Activated T-cell treated with anti-CD3 and anti-CD28 coated beads, Interleukin-2, amount 50 U/mL, for 72 hours (primary cell): ENCODE measurements at places on chromosomes 5 and 9. TPM values are rescaled to one million over a fixed set of nuclear protein-coding genes. Genes with fewer than 3 reads are reported as not detected.

GRCh38 chr5:34555699-34556508, 100.2 kb upstream of the RAI14 start:
- H3K4me1 ChIP-seq, result no peaks in the 10 kb centered on the region
- no peak overlapping the region for H3K4me3 ChIP-seq
- H3K36me3 ChIP-seq, result no peaks in the 10 kb centered on the region
- no peak overlapping the region for H3K27ac ChIP-seq
- H3K27me3 ChIP-seq, result peaks cover 7% of the 10 kb centered on the region

Gene CCL28
- 15.0 TPM for total RNA-seq

DNA sequence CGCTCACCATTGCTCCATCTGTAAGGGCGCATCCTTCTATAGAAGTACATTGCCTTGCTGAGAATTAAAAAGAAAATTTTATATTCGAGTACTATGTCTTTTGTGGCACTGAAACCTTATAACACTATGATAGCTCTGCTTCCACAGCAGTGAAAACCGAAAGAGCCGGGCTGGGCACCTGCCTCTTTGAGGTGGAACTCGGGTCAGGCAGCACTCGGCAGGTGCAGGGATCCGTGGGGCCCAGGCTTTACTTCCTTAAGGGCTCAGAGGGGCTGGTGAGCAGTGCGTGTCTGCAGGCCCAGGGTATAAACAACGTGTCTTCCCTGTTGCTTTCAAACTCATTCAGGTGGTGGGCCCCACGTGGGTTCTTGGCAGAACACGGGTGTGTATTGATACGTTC, 69.9 kb downstream of the OTULIN start:
- H3K27me3 ChIP-seq, result no peaks in the 10 kb centered on the region
- no peak for DNase-seq
- H3K4me1 ChIP-seq, result no peaks in the 10 kb centered on the region

GRCh38 chr5:152532714-152533113, 127.6 kb upstream of the NMUR2 start:
- H3K4me1 ChIP-seq, result peaks cover under 1% of the 10 kb centered on the region
- H3K4me3 ChIP-seq, result no peak overlapping the region
- no peak for DNase-seq
- no peak overlapping the region for H3K27ac ChIP-seq

DNA sequence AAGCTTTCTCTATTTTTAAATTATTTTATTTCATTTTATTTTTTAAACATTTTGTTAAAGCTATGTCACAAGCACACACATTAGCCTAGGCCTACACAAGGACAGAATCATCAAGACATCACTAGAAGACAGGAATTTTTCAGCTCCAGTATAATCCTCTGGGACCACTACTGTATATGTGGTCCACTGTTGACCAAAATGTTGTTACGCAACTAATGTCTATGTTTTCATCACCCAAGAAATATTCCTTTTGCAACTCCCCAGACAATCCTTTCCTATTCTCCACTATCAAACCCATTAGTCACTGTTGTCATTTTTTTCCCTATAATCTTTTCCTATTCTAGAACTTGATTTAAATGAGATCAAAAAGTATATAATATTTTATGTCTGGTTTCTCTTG, 2371.7 kb upstream of the C9orf72 start:
- DNase-seq, result no peak
- no peak overlapping the region for H3K4me3 ChIP-seq
- no peaks in the 10 kb centered on the region for H3K4me1 ChIP-seq
- H3K27ac ChIP-seq, result no peak overlapping the region
- H3K27me3 ChIP-seq, result no peaks in the 10 kb centered on the region
- no peaks in the 10 kb centered on the region for H3K36me3 ChIP-seq

Gene SVEP1
- total RNA-seq, result not detected

Gene LRRC19
- not detected for total RNA-seq

- no peak overlapping the region for H3K4me3 ChIP-seq
- H3K4me1 ChIP-seq, result no peaks in the 10 kb centered on the region
- no peaks in the 10 kb centered on the region for H3K27me3 ChIP-seq
- H3K27ac ChIP-seq, result no peak overlapping the region
Observed at GRCh38 chr9:77417566-77417965, 230.6 kb downstream of the GNA14 start.

DNA sequence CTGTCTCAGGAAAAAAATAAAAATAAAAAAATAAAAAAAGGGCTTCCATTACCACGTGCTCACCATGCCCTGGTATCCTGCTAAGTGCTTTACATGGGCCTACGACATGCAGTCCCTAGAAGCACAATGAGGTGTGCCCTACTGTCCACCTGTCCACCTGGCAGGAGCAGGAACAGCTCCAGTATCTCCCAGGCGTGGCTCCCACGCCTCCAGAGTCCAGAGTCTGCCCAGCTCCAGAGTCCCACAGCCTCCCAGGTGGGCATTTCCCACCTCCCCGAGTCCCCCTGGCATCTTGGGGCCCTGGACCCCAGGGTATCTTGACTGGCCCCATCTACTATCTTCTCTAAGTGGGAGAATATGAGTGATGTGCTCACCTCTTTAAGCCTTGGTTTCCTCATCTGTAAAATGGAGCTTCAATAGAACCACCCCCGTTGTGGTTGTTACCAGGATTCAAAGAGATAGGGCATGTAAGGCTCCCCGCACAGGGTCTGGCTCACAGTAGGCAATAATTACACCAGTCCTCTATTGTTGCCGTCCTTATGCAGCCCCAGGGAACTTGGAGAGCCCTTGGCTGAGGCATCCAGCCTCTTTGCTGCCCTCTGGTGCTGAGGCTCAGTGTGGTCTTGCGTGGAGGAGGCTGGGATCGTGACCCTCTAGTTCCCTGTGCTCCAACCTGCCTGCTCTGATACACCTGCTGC, 8.9 kb downstream of the CXCL14 start:
- peak; percentile 10 for DNase-seq
- H3K36me3 ChIP-seq, result no peaks in the 10 kb centered on the region
- H3K4me3 ChIP-seq, result no peak overlapping the region
- no peaks in the 10 kb centered on the region for H3K27me3 ChIP-seq
- no peaks in the 10 kb centered on the region for H3K4me1 ChIP-seq

GRCh38 chr9:127149463-127150390, 27.3 kb upstream of the ANGPTL2 start:
- H3K4me1 ChIP-seq, result peaks cover 7% of the 10 kb centered on the region
- no peak for DNase-seq

- no peak overlapping the region for H3K4me3 ChIP-seq
- no peaks in the 10 kb centered on the region for H3K27me3 ChIP-seq
- no peak for DNase-seq
- peak overlapping the region; percentile 64 for H3K27ac ChIP-seq
Observed at GRCh38 chr5:177109810-177110209, 23.1 kb downstream of the FGFR4 start.

DNA sequence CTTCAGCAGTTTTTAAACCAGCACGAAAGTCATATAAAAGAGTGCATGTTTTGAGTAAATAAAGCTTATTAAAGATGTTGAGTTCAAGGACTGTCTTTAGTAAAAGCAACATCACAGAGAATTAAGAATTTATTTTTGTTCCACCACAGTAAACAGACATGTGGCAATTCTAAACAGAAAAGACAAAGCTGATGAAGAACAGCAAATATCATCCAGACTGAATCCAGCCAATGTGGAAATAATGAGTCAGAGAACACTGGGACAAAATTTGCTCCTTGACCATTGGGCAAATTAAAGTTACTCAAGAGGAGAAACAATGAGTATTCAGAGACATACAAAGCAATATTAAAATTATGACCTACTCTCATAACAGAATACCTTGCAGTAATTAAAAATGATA, 28.8 kb downstream of the OR2K2 start:
- no peak overlapping the region for H3K27ac ChIP-seq
- no peaks in the 10 kb centered on the region for H3K4me1 ChIP-seq
- H3K36me3 ChIP-seq, result no peaks in the 10 kb centered on the region
- peaks cover 18% of the 10 kb centered on the region for H3K27me3 ChIP-seq

DNA sequence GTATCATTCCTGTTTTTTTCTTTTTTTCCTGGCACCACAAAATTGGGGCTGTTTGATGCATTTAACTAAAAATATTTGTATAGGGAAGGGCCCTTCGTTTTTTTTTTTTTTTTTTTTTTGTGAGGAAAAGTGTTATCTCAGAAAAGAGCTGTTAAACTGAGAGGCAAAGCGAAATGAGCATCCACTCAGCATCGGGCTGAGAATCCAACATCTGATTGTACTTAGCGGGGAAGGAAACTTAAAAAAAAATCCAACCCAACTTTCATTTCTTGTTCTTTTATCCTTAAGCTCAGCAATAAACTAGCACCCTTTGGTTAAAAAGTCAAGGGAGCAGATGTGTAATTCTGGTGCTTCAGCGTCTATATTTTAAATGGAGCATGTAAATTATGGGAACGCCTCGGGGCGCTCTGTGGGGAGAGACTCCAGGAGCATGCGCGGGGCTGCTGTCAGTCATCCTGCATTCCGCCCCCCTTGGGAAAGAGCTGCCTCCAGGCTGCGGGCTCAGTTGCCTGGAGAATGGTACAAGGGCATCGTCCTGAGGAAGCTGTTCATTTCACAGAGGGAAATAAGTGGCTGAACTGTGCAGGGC, 33.3 kb downstream of the DMRT2 start:
- H3K36me3 ChIP-seq, result no peaks in the 10 kb centered on the region
- no peaks in the 10 kb centered on the region for H3K4me1 ChIP-seq
- H3K27me3 ChIP-seq, result peaks cover 31% of the 10 kb centered on the region

DNA sequence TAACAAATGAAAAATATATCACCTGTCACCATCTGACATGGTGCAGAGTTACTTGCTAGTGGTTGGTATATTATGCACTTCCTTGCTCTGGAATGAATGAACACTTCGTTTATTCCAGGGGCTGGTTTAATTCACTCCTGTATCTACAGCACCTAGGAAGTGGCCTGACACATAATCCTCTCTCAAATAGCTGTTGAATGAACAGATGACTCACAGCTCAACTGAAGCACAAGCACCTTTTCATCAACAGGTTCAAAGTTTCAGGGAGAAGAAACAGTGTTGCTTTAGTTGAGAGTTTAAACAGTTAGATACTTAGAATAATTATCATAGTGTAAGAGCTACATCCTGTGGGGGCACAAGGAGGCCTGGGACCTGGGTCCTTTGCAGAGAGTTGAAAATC, 135.0 kb upstream of the DAP start:
- no peak overlapping the region for H3K4me3 ChIP-seq
- H3K27ac ChIP-seq, result no peak overlapping the region

GRCh38 chr9:18459962-18460584, 13.9 kb upstream of the ADAMTSL1 start:
- H3K4me3 ChIP-seq, result no peak overlapping the region
- DNase-seq, result no peak
- no peaks in the 10 kb centered on the region for H3K4me1 ChIP-seq
- H3K27me3 ChIP-seq, result no peaks in the 10 kb centered on the region

- H3K27ac ChIP-seq, result no peak overlapping the region
- DNase-seq, result no peak
Observed at GRCh38 chr5:108266242-108266641, 115.7 kb downstream of the FBXL17 start.

- H3K36me3 ChIP-seq, result peaks cover 3% of the 10 kb centered on the region
- no peak overlapping the region for H3K4me3 ChIP-seq
- no peaks in the 10 kb centered on the region for H3K4me1 ChIP-seq
- H3K27me3 ChIP-seq, result no peaks in the 10 kb centered on the region
- no peak overlapping the region for H3K27ac ChIP-seq
Observed at GRCh38 chr5:102902135-102902448, 147.0 kb downstream of the PAM start.

Gene DRD1
- not detected for total RNA-seq

- H3K27me3 ChIP-seq, result no peaks in the 10 kb centered on the region
- no peak for DNase-seq
- H3K4me1 ChIP-seq, result no peaks in the 10 kb centered on the region
- H3K36me3 ChIP-seq, result no peaks in the 10 kb centered on the region
- H3K4me3 ChIP-seq, result no peak overlapping the region
- no peak overlapping the region for H3K27ac ChIP-seq
Observed at GRCh38 chr9:19985081-19985480, 196.2 kb upstream of the SLC24A2 start.

GRCh38 chr5:84748313-84748712, 363.6 kb upstream of the EDIL3 start:
- no peaks in the 10 kb centered on the region for H3K4me1 ChIP-seq
- no peak for DNase-seq
- no peak overlapping the region for H3K27ac ChIP-seq
- no peaks in the 10 kb centered on the region for H3K36me3 ChIP-seq
- H3K4me3 ChIP-seq, result no peak overlapping the region

Gene FOXD1
- total RNA-seq, result 0.55 TPM

DNA sequence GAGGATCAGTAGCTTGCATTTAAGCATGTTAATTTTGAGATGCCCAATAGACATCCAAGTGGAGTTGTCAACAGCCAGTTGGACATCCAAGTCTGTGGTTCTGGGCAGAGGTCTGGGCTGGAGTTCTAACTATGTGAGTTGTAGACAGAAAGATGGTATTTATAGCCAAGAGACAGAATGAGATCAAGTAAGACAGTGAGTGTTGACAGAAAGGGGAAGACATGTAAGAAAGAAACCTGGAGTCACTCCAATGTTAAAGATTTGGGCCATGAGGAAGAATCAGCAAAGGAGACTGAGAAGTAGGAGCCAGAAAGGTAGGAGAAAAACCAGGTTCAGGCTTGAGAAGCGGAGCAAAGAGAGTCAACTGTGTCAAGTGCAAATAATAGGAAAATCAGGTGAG, 95.5 kb upstream of the PUM3 start:
- H3K4me3 ChIP-seq, result no peak overlapping the region
- H3K27me3 ChIP-seq, result no peaks in the 10 kb centered on the region
- DNase-seq, result no peak
- H3K27ac ChIP-seq, result no peak overlapping the region

Gene PMPCA
- 62.7 TPM for total RNA-seq

- no peak overlapping the region for H3K4me3 ChIP-seq
- no peaks in the 10 kb centered on the region for H3K27me3 ChIP-seq
- H3K27ac ChIP-seq, result no peak overlapping the region
- no peak for DNase-seq
Observed at GRCh38 chr5:168171901-168172759, 119.3 kb upstream of the WWC1 start.

Gene STPG3
- total RNA-seq, result 0.63 TPM

- no peak for DNase-seq
- no peaks in the 10 kb centered on the region for H3K4me1 ChIP-seq
- H3K27me3 ChIP-seq, result peaks cover 13% of the 10 kb centered on the region
Observed at GRCh38 chr5:2128686-2129355, 246.1 kb upstream of the IRX4 start.

DNA sequence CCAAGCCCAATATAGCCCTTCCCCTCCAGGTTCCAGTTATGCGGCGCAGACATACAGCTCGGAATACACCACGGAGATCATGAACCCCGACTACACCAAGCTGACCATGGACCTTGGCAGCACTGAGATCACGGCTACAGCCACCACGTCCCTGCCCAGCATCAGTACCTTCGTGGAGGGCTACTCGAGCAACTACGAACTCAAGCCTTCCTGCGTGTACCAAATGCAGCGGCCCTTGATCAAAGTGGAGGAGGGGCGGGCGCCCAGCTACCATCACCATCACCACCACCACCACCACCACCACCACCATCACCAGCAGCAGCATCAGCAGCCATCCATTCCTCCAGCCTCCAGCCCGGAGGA, 6.3 kb downstream of the NR4A3 start:
- peaks cover 35% of the 10 kb centered on the region for H3K27me3 ChIP-seq
- no peak overlapping the region for H3K27ac ChIP-seq
- DNase-seq, result no peak
- peak overlapping the region; percentile 7 for H3K4me3 ChIP-seq
- peaks cover 61% of the 10 kb centered on the region for H3K4me1 ChIP-seq
